ENCODE measurements at places on chromosomes 11 and 22.
A peak's percentile ranks its signal among the peaks of the same experiment; 100 is the strongest.

GRCh38 chr11:107969219-107969618, 39.5 kb upstream of the CUL5 start:
- DNase-seq, result no peak

- DNase-seq, result no peak
Observed at GRCh38 chr22:25365491-25366261, 146.2 kb downstream of the CRYBB2 start.

GRCh38 chr11:73189723-73190556, 28.1 kb upstream of the P2RY2 start:
- no peak for DNase-seq

DNA sequence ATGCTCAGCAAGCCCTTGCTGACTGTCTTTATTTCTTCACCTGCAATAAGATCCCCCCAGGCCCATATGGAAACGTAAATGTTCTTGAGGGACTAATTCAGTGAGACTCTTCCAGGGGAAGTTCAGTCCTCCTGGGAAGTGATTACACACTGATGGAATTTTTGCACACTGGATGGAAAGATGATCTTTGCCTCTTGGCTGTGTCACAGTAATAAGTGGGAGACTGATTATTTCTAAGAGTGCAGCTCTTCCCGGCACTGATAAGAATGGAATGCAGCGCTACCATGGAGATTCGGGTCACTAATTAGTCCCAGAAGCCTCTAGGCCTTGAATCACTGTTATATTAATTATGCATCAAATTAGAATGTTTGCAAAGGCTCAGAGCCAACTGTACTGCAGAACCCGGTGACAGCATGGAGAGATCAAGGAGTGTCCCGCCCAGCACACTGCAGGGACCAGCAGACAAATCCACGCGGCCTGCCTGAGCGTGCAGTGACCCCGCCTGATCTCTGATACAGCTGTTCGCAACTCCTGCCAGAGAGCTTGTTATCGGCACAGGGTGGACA, 178.3 kb downstream of the SNX19 start:
- no peak for DNase-seq

DNA sequence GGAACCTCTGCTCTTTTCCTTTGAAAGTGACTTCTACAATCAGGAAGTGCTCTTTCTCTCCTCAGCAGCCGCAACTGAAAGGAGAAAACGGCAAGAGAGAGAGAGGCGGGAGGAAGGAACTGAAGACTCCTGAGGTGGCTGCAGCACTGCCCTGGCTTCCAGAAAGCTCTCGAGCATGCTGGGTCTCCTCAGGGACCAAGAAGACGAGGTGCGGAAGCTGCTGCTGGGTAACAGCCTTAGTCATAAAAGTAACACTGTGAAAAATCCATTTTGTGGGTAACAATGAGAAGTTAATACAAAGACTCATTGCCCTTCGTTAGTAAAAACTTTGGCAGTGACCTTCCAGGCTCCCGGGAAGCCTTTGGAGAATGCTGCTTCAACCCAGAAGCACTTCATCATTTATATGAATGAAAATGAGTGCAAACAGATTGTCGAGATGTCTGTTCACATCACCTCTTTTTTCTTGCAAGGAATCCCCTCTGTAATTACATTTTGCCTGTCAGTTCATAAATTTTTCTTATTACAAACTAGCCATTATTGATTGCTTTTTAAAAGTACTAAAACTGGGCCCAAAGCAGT, 473.4 kb downstream of the SOX6 start:
- DNase-seq, result no peak

DNA sequence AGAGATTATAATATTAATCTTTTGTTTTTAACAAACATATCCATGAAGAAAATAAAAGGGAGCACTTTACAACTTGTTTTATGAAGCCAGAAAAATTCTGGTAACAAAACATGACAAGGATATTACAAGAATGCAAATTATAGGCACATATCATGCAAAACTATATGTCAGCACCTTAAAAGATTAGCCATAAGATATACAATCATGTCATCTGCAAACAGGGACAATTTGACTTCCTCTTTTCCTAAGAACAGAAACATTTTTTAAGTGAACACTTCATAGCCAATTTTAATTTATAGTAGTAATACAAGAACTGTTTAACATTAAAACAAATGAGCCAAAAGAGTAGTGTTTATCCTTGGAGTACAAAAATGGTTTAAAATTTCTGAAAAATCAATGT, 916.5 kb upstream of the CNTN5 start:
- DNase-seq, result no peak

GRCh38 chr11:129732941-129733340, 82.7 kb upstream of the TMEM45B start:
- no peak for DNase-seq

- DNase-seq, result no peak
Observed at GRCh38 chr11:59358595-59358994, at the start of gene OR5AN1. Gene OR5AN1 (plus strand): TSS chr11:59358895. CDS start chr11:59364459, 5,564 bp downstream.

DNA sequence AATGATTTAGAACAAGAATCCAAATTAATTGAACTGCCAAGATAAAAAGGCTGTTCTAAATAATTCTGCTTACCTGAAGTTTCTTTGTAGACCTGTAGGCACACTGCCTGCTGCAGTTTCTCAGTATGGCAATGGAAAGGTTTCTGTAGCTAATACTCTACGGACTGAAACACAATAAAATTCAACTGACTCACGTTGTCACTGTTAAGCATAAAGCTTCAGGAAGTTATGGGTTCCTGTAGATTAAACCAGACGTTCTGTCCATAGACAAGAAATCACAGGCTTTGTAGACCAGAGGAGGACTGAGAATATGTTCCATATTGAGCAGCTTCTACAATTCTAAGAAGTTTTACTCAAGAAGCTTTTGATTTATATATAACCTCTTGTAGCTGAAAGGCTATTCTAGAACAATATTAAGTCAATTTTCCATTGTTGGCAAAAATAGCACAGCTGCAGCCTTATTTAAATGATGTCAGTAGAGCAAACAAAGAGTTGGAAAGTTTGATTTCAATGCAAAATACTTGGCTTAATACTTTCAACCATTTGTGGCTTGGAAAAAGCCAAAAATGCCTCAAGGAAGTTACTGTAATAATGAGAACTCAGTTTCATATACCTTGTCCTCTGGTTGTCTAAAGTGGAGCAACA, at the start of gene GLYATL2:
TSS of gene GLYATL2 (minus strand) at position 344 of the 645 bp plus-strand sequence. CDS start 5,092 bp downstream, outside the sequence.
- no peak for DNase-seq

DNA sequence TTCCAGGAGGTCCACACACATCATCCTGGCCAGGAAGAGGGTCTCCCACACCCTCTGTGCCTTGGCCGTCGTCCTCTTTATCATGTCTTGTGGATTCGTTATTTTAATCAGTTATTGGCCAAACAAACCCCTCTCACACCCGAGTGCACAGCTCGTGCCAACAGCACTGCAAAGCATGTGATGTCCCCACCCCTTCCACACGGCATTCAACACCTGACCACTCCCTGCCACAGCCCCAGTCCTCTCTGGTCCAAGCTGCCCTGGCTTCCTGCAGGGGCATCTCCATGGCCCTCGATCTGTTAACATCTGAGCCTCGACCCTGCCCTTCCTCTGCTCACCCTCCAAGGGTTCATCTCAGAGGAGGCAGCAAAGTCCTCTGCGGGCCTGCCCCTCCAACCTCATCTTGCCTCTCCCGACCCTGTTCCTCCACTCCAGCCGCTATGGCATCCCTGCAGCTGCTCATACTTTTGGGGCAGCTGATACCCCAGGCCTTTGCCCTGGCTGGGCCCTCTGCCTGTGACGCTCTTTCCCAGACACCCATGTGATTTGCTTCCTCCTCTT, 14.0 kb downstream of the MYEOV start:
- DNase-seq, result no peak

- no peak for DNase-seq
Observed at GRCh38 chr22:48320683-48321451, 1506.8 kb downstream of the BRD1 start.

DNA sequence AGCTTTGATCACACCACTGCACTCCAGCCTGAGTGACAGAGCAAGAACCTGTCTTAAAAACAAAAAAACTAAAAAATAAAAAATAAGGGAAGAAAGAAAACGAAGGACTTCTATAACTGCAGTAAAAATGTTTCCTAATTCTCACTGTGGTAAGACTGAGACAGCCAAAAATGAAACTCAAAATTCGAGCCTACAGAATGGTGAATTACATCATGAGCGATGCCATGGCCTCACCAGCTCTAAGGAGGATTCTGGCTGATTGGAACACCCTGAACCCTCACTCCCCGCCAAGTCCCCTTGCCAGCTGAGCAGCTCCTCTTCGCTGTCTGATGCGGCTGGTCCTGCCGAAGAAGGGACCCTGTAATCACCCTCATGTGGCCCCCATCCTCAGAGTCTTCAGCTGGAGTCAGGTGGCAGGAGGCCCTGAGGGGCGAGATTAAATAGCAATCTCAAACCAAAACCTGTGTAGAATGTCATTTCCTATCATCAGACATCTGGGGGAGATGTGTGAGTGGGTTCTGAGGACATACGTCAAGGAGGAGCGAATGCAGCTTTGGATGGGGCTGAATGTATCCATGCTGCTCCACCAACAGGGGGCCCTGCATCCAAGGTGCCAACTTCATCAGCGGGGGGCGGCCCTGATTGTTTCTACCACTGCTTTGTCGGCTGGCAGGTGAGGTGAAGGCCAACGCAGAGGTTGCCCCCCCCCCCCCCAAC, 29.2 kb downstream of the PDGFB start:
- no peak for DNase-seq

DNA sequence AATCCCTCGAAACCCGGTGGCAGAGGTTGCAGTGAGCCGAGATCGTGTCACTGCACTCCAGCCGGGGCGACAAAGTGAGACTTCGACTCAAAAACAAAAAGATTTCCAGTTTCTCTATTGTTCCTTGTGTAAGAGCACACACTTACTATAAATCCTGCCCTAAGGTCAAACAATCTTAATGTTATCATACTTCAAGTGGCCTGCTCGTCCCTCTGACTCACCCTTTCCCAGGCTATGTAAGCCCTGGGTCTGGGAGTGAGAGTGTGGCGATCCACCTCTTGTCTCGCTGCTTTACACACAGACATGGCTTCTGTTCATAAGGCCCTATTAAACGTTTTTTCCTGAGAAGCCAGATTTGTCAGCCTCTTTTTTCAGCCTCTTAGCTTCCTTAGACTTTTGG, 24.4 kb upstream of the A4GALT start:
- DNase-seq, result no peak

GRCh38 chr11:2592559-2593392, 107.0 kb downstream of the KCNQ1OT1 start:
- DNase-seq, result no peak

DNA sequence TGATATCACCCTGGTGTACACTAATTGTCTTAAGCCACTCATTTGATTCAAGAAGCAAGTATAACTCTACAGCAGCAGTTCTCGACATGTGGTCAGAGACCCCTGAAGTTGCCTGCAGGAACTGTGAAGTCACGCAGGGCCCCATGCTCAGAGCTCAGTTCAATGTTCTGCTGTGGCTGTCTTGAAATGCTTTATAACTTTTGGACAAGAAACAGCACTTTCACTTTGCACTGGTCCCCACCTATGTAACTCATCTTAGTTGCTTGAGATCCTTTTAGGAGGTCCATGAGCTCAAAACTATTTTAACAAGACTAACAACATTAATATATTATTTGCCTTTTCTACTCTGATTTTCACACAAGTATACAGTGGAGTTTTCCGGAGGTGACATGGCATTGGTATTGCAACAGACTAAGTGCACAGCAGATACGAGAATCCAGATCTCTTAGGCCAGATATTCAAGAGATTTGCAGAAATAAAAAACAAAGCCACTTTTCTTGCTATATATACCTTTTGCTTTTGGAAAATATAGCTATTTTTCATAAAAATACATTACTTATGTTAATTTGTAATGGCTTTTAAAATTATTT, 64.8 kb downstream of the PRR5L start:
- no peak for DNase-seq

DNA sequence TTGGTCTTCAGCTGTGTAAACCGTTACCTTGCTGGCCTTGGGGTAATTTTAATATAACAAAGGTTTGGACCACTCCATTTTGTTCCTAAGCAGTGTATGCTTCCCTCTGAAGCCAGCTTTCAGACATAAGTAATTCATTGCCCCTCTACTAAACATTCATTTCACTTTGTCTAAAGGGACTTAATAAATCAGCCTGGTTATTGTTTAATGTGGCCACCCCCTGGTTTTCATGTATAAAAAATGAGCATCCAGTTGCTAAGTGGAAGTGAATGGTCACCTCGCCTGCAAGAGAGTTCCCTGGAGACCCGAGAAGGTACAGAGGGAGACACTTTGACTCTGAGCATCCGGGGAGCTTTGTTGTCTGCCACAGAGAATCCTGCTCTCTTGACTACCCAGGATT, 3.9 kb downstream of the ABTB2 start:
- no peak for DNase-seq

- DNase-seq, result no peak
Observed at GRCh38 chr11:126723665-126724045, 276.9 kb downstream of the KIRREL3 start.

DNA sequence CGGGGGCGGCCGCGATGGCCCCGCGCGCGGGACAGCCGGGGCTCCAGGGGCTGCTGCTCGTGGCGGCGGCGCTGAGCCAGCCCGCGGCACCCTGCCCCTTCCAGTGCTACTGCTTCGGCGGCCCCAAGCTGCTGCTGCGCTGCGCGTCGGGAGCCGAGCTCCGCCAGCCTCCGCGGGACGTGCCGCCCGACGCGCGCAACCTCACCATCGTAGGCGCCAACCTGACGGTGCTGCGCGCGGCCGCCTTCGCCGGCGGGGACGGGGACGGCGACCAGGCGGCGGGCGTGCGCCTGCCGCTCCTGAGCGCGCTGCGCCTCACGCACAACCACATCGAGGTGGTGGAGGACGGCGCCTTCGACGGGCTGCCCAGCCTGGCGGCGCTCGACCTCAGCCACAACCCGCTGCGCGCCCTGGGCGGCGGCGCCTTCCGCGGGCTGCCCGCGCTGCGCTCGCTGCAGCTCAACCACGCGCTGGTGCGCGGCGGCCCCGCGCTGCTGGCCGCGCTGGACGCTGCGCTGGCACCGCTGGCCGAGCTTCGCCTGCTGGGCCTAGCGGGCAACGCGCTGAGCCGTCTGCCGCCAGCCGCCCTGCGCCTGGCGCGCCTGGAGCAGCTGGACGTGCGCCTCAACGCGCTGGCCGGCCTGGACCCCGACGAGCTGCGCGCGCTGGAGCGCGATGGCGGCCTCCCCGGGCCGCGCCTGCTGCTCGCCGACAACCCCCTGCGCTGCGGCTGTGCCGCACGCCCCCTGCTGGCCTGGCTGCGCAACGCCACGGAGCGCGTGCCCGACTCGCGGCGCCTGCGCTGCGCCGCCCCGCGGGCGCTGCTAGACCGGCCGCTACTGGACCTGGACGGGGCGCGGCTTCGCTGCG, 697 bp downstream of the TPBGL start:
- DNase-seq, result peak; percentile 50

GRCh38 chr11:77497368-77497767, 23.5 kb upstream of the PAK1 start:
- DNase-seq, result no peak

GRCh38 chr11:76567261-76567660, 103.3 kb downstream of the LRRC32 start:
- DNase-seq, result no peak

DNA sequence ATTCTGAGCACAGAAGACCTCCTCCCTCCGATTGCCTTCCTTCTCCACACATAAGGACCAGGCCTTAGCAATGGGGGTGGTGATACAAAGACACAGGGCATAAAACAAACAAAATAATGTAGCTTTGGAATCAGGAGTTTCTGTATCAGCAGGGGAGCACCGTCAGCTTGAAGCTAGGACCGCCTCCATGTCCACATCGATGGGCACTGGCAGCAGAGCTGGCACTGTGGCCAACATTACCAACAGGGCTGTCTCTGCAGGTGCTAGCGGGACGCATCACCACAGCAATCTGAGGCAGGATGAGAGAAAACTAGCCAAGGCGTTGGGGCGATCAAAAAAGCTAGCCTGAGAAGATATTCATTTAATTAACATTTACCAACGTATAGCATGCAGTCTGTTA, 201.4 kb downstream of the MAML2 start:
- DNase-seq, result no peak

GRCh38 chr11:117584056-117584830, 212.8 kb downstream of the DSCAML1 start:
- no peak for DNase-seq

All from amygdala (tissue), 56 donors.